DMS79 treated with DMSO at 0.1 percent for 48 hours (cell line): ENCODE measurements at places on chromosomes 3 and 15.

GRCh38 chr3:183129243-183129642 lies 29.9 kb upstream of the MCCC1 start:
- no peak for DNase-seq

- no peak for DNase-seq
Measured at GRCh38 chr3:130517602-130518001, 625 bp downstream of the COL6A6 start.

- DNase-seq: no peak
Measured at GRCh38 chr15:85011160-85011571, 29.5 kb downstream of the PDE8A start.

DNA sequence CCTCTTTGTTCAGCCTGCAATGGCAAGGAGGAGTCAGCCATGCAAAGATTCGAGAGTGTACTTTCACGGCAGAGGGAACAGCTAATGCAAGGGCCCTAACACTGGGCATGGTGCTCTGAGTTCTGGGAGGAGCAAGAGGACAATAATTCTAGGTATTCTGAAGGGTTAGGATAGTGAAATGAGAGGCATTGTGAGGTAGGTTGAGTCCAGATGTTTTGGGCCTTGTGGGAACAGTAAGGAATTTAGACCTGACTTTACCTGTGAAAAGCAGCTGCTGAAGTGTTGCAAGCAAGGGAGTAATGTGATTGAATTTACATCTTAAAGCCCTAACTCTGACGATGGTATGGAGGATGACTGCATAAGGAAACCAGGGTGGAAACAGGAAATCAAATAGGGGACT lies 211.6 kb downstream of the CNTN3 start:
- DNase-seq: no peak

DNA sequence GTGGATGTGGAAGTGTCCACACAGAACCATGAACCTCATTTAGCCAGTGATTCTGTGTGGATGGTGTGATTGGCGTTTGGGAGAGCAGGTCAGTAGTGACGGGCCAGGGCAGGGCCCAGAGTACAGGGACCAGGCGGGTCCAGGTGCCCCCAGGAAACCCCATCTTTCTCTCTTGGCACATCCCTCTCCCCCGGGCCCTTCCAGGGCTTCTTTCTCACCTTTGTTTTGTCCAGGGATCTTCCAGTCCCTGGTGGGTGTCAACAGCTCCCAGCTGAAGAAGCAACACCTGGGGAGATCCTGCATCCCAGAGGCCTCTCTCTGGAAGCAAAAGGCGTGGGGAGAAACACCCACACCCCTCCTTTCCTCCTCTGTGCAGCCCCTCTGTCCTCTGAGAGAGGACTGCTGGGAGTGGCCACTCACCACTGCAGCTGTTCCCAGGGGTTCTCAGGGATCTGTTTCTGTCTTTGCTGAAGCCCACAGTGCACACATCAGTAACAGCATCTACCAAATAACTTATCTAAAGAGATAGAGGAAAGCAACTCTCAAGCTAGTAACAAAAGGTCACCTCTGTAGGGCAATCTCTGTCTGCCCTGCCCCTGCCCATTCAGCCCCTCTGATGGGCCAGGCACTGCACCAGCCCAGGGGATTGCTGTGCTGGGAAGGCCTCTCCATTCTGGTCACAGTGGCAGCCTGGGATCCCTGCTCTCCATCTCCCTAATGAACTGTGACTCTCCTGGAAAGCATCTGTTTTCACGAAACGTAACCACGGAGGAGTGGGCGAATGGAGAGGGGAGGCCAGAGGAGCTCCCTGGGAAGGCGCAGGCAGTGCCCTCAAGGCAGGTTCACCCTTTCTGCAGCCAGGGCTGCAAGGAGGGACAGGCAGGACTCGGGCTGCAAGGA lies 98.3 kb upstream of the ALDH1A3 start:
- no peak for DNase-seq

DNA sequence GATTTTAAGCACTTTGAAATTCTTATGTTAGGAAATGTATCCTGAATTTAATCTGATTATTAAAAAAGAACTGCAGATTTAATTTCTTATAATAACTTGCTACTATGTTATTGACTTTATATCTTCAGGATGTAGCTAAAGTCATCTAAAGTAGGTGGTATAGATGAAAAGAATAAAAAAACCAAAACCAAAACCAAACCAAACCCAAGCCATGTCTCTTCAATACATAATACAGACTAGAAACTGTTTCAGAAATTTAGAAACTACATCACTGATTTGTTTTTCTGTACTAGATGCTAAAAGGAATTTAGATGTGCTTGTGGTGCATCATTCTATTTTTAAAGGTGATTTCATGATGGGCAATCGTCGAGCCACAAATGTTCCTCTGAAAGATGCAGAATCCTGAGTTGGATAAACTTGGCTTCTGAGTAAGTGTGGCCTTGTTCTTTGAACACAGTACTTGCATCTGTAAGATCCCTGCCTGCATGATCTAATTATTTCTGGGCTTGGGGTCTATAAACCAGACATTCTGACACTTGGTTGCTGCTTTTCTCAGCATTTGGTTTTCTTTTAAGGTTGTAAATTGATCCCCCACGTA lies 287.1 kb upstream of the SUCLG2 start:
- no peak for DNase-seq

GRCh38 chr3:55574671-55575070 lies 87.6 kb upstream of the WNT5A start:
- DNase-seq: no peak

DNA sequence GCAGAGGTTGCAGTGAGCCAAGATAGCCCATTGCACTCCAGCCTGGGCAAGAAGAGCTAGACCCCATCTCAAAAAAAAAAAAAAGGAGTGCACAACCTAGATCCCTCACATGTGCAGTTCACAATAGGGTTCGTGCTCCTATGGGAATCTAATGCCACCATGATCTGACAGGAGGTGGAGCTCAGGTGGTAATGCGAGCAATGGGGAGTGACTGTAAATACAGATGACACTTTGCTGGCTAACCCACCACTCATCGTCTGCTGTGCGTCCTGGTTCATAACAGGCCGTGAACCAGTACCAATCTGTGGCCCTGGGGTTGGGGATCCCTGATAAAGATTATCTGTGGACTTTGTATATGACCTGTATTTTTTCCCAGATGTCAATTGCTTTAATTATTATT lies 16.7 kb downstream of the USP8 start:
- no peak for DNase-seq

- DNase-seq: no peak
Measured at GRCh38 chr3:25897019-25897418, 107.1 kb downstream of the OXSM start.

DNA sequence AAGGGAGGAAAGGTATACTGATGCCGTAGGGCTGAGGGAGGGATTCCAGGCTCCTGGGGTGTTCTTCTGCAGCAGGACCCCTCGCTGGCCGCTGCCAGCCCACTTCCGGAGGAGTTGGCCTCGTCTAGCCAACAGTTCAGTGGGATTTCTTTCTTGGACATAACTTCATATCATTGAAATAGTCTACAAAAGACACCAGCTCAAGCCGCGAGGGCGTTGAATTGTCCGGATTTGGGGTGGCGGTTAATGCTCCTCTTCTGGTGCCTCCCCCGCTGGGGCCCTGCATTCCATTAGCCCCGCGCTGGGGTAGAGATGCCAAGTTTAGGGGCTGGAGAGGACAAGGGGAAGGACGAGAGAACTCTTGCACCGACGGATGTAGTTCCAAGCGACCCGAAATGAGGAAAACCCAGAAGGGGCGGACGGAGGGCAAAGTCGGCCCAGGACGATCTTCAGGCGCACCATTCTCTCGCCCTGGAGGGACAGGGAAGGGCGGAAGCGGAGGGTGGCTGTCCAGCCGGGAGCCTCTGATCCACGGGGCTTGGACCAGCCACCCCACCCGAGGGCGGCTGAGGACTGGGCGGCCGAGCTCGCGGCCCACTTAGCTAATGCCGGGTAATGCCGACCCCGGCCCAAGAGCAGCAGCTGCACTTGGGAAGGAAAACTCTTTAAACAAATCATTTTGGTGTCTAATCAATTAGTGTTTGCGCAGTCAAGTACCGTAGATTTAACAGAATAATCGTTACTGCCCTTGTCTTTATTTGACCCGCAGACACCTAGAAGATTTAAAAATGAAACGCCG lies 4.7 kb upstream of the ONECUT1 start:
- no peak for DNase-seq

- DNase-seq: no peak
Measured at GRCh38 chr3:13963137-13963886, 83.4 kb upstream of the WNT7A start.

DNA sequence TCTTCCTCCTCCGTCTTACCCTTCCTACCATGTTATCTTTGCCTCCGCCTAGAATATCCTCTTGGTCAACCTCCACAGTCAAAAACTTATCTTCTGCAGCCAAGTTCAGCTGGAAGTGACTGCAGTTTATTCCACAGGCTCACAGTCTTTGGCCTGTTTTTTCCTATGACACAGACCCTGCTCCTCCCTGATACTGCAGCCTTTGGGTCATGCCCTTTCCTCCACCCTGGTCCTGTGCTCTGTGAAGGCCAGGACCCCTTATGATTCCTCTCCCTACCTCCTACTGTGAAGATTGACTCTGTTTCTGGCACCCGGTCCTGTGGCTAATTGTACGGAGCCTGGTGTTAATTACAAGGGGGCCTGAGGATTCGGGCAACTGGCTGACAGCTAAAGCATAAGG lies 49.3 kb upstream of the SCN5A start:
- no peak for DNase-seq

GRCh38 chr3:21062831-21063294 lies 688.1 kb downstream of the ZNF385D start:
- no peak for DNase-seq

GRCh38 chr15:89647191-89647851 lies 7.9 kb downstream of the KIF7 start:
- DNase-seq: no peak

DNA sequence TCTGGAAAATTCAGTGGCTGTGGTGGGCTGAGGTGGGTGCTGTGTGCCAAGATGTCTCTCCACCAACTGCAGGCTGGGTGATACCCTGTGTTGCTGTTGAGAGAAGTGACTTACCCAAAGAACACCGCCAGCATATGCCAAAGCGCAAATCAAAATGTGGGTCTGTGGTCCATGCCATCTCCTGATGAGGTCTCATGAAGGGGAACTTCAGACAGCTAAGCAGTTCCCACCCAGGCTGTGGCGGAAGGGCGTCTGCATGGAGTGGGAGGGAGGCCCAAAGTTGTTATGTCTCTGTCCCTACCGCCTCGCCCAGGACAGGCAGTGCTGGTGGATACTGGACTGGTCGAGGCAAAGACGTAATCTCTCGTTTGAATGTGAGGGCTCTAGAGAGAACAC lies 70.9 kb upstream of the PLXNA1 start:
- no peak for DNase-seq

GRCh38 chr3:46629551-46630517 lies 17.5 kb downstream of the FAM240A start:
- no peak for DNase-seq

DNA sequence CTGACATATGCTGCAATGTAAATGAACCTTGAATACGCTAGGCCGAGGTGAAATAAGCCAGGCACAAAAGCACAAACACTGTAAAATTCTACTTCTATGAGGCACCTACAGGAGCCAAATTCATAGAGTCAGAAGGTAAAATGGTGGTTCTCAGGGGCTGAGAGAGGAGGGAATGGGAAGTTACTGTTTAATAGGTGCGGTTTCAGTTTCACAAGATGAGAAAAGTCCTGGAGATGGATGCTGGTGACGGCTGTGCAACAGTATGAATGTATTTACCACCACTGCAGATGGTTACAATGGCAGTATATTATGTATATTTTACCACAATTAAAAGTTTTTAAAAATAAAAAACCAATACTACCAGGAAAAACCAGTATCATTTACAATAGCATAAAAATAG lies 4.0 kb downstream of the TNK2 start:
- no peak for DNase-seq

DNA sequence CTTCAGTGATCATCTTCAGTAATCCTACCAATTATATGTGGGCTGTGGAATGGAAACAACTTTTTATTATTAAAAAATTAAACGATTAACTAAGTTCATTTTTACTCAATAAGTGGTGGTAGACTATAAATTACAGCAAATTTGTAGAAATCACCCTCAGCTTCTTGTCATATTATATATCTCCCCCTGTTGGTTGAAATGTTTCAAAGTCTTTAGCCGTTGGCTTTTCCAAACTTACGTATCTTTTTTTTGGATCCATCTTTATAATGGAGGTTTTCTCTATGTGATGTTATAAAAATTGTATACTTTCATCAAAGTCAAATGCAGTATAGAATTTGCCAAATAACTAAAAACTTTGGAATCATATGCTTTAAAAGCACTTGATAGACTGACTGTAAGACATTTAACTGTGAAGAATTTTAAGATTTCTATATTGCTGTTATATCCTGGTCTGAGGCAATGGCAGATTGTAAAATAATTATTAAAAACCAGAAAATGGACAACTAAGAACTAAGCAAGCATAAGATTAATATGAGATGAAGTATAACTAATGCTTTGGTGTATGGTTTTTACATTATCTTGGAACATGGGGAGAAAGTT lies 44.7 kb downstream of the ATP11B start:
- DNase-seq: no peak
